ENCODE measurements at places on chromosomes 3 and 15. TPM values are rescaled to one million over a fixed set of nuclear protein-coding genes. Genes with fewer than 3 reads are reported as not detected.

TRH gene
- polyA plus RNA-seq, result not detected

CHDH gene
- polyA plus RNA-seq, result 9.3 TPM

IMPG2 gene
- polyA plus RNA-seq, result 0.14 TPM

C15orf62 gene
- 0.46 TPM for polyA plus RNA-seq

PDCD7 gene
- 7.3 TPM for polyA plus RNA-seq

EHHADH gene
- polyA plus RNA-seq, result 2.6 TPM

CHRFAM7A gene
- 0.95 TPM for polyA plus RNA-seq

DNA sequence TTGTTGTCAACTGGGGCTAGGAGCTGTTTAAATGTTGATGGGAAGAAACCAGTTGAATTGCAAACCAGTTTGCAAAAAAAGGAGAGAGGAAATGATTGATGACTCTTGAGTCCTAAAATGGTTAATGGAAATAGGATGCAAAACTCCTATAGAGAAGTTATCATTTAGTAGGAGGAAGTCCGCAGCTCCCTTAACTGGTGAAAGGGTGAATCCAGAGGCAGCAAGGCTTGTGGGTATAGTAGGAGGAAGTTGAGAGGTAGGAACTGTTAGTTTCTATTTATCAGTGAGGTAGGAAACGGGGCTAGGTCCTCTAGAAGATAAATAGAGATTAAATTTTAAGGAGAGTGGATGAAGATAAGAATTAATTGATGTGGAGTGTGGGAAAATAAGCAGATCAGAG, 15.4 kb downstream of the IREB2 start:
- DNase-seq, result no peak

GRCh38 chr3:52182196-52182595, 15.8 kb upstream of the ALAS1 start:
- DNase-seq, result no peak

DNA sequence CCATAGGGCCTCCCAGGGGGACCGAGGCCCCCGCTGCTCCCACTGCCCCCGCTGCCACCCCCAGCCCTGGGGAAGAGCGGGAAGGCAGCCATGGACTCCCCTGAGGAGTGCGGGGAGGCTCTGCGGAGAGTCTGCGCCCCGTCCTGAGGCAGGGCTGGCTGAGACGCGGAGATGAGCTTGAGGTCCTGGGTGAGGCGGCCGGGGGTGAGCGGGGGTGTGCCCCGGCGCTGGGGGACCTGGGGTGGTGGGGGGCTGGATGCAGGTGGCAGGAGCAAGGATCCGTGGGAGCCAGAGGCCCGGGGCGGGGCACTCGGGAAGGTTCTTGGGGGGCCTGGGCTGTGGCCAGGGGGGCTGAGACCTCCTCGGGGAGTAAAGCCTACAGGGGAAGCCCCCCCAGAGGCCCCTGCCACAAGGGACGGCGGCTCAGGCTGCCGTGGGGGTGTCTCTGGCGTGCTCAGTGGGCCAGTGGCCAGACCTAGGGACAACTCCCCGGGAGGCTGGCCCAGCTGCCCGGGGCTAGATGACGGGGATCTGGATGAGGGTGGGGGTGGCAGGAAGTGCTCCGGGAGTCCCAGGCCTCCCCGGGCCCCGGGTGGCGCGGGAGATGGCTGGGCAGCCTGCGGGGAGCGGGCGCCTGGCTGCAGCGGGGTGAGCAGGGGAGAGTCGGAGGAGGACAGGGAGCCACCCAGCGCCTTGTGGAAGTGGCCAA, 45.9 kb downstream of the HCN4 start:
- DNase-seq, result no peak

GRCh38 chr15:68366314-68366713, 65.6 kb downstream of the ITGA11 start:
- DNase-seq, result no peak

- DNase-seq, result no peak
These were observed 8.7 kb downstream of the SPCS1 start for GRCh38 chr3:52714335-52715302.

GRCh38 chr3:71628522-71628921, 45.0 kb upstream of the FOXP1 start:
- no peak for DNase-seq

- peak; percentile 47 for DNase-seq
These were observed 13.1 kb downstream of the FBXL22 start for GRCh38 chr15:63610209-63610841.

All from pancreas (tissue), 10 donors.